NCI-H1417 treated with DMSO at 0.1 percent for 48 hours (cell line): ENCODE measurements at places on chromosomes 3 and 15.

DNA sequence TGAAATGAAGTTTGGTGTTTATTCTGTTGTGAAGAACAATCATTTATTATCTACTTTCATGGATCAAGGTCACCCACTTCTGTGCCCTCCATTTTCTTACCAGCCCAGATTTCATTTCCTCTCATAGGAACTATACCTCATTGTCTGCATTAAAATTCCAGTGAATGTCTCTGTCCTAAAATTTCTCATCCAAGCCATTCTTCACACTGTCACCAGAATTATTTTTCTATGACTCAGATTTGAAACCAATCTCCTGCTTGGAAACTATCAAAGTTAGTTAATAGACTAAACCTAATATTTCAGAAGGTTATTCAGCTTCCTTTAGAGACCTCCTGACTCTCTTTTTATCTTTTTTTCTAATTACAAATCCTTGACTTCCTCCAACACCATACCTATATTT lies 364.1 kb upstream of the CBLB start:
- no peak for DNase-seq

DNA sequence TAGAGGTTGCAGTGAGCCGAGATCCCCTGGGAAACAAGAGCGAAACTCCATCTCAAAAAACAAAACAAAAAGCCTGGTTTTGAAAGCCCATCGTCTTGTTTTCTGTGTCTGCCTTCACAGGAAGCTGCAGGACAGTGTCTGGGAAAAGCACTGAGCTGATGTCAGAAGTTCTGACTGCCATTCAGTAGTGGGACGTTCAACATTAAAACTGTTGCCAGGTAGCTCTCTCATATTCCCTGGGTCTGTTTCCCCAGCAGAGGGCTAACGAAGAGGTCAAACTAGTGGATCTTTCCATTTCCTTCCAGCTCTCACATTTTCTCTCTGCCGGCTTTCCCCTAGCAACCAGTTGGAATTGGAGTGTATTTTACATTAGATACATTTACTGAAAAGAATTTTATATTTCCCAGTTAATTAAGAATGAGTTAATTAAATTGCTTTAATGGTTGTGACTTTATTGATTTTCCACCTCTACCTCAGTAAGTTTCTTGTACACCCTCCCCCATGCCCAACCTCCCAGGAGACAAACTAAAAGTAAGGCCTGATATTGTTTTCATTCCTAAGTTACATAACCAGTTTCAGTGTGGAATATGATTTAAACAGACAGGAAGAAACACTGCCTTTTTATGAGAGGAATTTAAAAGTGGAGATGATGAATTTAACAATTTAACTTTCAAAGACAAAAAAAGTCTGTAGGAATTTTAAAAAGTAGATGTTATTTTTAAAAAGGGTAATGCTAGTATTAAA lies 29.9 kb downstream of the RCN2 start:
- DNase-seq = no peak

GRCh38 chr3:87035339-87035738 lies 44.4 kb upstream of the VGLL3 start:
- no peak for DNase-seq

DNA sequence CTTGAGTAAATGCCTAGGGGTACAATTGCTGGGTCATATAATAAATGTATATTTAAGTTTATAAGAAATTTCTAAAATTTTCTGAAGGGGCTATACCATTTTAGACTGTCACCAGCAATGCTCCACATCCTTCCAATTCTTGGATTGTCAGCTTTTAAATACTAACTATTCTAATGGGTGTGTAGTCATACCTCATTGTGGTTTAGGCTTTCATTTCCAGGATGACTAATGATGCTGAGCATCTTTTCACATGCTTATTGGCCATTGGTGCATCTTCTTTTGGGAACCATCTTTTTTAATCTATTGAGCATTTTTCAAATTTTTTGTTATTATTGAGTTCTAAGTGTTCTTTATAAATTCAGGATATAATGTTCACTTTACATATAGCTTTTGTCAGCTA lies 52.5 kb upstream of the CORO2B start:
- DNase-seq = no peak

DNA sequence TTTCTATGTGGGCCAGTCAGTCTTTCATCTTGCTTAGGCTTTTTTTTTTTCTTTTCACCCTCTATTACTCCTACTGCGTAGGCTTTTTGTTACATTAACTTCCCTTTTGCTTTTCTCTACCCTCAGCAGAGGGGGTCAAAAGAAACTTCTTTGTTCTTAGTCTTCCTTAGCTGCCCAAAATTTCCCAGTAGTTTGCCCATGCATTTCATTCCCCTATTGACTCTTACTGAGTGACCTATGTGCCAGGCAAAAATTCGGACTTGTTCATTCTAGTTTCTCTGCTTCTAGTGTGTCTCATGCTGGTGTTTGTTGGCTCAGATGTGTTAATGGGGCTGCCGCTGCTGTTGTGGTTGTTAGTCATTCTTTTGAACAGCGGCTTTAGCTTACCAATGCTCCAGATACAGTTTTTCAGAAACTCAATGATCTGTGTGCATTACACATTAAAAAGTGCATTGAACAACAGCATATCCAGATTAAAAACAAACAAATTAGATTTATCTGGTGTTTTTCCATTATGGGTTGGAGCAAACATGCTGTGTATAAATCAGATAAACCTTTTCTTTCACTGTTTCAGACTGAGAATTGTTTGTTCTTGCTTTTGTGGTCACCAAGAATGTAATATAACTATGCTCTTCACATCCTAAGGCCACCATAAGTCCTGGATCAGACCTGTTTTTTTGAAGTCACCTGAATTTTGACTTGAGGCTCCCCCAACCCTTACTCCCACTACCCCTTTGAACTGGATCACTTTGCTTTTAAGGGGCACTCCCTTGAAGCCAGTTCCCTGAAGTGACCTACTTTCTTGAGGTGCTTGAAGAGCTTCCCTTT lies 43.1 kb downstream of the PDE8A start:
- DNase-seq = no peak
